ENCODE measurements at places on chromosomes 4 and X.

GRCh38 chrX:44876086-44876485, 3.1 kb downstream of the KDM6A start:
- no peak for DNase-seq

GRCh38 chr4:54289316-54289715, 60.2 kb downstream of the PDGFRA start:
- DNase-seq: no peak

- peak; percentile 45 for DNase-seq
Measured at GRCh38 chrX:153411255-153411987, at the start of gene ZFP92. Gene ZFP92 (plus strand): TSS chrX:153411472. CDS start chrX:153418323, 6,851 bp downstream.

- DNase-seq: no peak
Measured at GRCh38 chr4:60088807-60089486, 1111.2 kb upstream of the ADGRL3 start.

DNA sequence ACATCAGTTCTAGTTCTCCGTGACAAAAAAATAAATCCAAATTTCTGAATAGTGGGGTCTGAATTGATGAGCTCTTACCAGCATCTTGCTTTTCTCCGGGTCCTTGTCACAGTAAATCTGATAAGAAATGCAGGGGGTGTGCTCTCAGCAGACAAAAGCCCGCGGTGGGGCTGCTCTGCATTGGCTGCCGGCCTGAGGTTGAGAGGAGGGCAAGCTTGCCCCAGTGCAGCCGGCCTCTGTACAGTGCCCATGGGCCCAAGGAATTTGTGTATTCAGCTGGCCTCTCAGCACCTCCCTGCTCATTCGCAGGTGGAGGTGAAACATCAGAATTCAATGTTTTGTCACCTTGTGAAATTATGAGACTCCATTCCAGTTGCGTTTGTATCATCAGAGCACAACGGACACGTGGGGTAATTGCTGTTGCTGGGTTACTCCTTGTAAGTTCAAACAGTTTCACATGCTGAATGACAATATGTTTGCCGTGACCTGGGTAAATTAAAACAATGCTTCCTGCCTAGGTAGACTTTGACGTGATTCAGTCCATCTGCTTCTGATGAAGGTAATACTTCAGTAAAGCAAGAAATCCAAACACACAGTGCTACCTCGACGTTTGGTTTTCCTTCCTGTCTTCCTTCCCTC, 596.4 kb downstream of the MID1IP1 start:
- DNase-seq: no peak

DNA sequence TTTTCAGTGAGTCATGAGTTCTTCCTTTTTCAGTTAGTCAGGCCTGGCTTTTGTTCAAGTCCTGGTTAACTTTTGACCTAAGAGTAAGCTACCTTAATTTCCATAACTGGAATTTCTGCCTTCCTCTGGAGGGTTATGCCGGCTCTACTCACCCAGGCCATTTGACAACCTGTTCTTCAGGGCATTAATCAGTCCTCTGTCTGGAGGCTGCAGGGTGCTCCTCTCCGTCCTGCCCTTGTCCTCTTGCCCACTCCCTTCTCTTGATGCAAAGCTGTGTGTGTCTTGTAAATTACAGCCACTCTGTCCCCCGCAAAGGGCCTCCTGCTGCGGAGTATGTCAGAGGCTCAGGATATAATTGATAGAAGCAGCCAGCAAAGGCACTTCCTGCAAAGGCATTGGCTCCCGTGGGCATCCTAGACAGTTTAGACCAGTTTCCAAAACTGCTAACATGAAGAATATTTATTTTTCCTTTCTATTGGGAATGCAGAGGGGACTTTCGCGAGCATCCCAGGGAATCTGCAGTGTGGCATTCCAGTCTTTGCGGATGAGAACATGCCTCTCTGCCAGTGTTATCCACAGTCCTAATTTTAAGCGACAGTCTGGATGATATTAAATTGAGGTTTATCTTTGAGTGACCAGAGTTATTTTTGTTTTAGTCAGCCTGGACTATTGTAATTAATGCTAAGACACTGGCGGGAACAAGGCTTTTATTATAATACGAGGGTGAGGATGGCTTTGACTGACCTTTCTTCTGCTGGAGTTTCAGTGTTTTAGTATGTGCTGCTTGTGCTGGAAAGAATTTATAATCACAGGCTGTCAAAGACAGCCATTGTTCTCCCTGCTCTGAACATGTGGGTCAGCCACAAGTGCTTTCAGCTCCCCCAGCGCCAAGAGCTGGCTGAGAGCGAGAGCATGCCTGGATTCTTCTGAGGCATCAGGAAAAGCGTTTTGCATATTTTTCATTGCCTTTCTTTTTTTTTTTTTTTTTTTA, 74.2 kb downstream of the LIMCH1 start:
- no peak for DNase-seq

GRCh38 chr4:25767877-25768725, 94.7 kb downstream of the SEL1L3 start:
- no peak for DNase-seq

- DNase-seq: no peak
Measured at GRCh38 chr4:124647599-124647998, 64.9 kb downstream of the ANKRD50 start.

DNA sequence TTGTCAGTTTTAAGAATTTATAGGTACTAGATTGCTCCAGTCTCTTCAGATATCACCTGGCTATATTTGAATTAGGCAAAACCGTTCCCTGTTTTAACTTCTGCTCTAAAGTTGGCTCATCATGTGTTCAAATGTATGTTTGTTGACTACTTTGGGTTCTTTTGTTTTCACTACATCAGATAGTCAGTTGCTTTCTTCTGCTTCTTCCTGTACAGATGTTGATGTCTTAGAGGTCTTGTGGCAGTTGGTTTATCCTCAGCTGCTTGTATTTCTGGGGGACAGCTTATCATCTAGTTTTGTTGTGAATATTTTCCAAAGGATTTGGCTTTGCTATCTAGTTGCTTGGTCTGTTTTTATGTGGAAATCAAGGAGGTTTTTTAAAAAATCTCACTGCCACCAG, 28.0 kb downstream of the TBC1D19 start:
- DNase-seq: no peak

DNA sequence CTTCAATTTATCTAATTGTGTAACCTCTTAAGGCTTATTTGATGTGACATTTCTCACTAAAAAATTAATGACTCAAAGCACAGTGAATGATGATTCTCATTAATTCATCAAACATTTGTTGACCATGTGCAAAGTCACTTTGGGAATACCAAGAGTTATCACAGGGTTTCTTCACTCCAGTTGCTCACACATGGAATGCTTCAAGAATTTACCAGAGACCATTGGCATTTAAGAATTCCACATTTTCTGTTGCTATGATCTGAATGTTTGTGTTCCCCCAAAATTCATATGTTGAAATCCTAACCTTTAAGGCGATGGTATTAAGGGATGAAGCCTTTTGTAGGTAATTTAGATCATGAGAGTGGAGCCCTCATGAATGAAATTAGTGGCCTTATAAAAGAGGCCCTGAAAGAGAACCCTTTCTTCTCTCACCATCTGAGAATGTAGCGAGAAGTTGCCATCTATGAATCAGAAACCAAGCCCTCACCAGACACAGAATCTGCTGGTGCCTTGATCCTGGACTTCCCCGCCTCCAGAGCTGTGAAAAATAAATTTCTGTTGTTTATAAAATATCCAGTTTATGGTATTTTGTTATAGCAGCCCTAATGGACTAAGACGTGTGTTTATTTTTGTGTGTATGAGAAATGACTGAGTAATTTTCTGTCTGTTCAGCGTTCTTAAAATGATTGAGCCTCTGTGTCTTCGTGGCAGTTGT, 16.4 kb upstream of the SRPX start:
- no peak for DNase-seq

DNA sequence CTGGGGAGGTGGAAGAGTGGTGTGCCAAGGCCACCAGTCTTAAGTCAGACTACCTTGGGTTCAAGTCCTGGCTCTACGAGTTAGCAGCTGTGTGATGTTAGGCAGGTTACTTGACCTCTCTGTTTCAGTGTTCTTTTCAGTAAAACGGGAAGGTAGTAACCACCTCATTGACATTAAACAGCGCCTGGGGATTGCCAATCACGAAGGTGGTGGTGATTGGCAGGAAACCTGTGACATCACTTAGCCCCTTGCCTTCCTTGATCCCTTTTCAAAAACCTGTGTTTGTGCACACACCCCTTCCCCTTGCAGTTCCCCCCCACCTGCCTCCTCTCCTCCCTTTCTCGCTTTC, 7.6 kb downstream of the KLF3 start:
- no peak for DNase-seq

GRCh38 chr4:179151770-179152169, 1709.5 kb upstream of the AGA start:
- no peak for DNase-seq

DNA sequence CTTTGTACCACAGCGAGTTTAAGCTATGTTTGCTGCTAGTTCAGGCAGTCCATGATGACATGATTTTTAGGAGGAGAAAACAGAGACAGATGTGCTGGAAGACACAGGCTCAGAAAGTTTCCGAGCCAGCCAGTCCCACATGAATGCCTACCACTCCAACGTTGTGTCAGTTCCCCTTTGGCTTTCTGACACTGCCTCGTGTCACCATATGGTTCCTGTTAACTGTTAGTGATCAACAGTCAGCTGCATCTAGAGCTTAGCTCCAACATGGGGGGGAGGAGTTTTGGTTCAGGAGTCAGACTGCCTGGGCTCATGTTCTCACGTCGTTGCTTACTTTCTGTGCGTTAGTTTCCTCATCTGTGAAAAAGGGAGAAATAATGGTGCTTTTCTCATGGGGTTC, 343.7 kb downstream of the MID1IP1 start:
- no peak for DNase-seq

DNA sequence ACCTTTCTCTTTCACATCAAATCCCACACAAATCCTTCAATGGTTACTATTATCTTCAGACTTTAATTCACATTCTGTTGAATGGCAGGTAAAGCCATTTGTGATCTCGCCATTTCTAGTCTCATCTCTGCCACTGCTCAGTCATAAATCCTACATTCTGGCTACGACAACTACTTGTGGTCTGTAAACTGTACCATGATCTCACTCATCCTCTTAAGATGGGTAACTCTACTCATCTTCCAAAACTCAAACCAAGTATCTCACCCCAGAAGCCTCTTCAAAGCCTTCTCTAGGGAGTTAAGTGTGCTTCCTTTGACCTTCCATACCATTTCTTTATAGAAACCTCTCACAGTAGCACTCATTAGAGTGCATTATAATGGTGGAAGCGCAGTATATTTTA, 101.8 kb downstream of the NEK1 start:
- DNase-seq: no peak

DNA sequence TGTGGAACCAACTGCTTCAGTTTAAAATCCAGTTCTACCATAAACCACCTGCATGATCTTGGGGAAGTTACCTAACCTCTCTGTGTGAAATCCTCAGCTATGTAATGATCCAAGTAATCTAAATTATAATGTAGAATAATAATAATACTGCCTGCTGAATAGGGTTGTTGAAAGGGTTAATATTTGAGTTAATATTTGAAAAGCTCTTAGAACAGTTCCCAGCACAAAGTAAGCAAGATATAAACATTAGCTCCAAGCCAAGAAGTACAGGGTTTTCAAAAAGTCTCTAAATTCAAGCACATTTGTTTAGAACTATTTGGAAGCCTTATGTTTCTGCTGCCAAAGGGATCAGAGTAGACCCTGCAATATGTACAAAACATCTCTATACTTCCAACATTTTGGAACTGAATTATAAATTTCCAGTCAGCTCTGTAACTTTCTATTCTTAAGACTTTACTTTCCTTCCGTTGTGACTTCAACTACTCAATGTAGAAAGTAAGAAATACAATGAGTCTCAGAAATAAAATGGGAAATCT, 76.7 kb upstream of the FAM9C start:
- DNase-seq: no peak
